Dorsolateral prefrontal cortex (tissue), 122 donors: ENCODE measurements at places on chromosomes 7 and 10. TPM values are rescaled to one million over a fixed set of nuclear protein-coding genes. Genes with fewer than 3 reads are reported as not detected.

The FOXI2 gene
- total RNA-seq = not detected

The LRRC4 gene
- 84.5 TPM for total RNA-seq

The ANXA8 gene
- total RNA-seq = not detected

The VWC2 gene
- total RNA-seq = 8.1 TPM

The SFRP5 gene
- 0.59 TPM for total RNA-seq

The FAM131B gene
- 153 TPM for total RNA-seq

The EEPD1 gene
- 12.1 TPM for total RNA-seq

The WEE2 gene
- 0.17 TPM for total RNA-seq

The CHRM2 gene
- 11.6 TPM for total RNA-seq

The TPST1 gene
- total RNA-seq = 38.9 TPM

DNA sequence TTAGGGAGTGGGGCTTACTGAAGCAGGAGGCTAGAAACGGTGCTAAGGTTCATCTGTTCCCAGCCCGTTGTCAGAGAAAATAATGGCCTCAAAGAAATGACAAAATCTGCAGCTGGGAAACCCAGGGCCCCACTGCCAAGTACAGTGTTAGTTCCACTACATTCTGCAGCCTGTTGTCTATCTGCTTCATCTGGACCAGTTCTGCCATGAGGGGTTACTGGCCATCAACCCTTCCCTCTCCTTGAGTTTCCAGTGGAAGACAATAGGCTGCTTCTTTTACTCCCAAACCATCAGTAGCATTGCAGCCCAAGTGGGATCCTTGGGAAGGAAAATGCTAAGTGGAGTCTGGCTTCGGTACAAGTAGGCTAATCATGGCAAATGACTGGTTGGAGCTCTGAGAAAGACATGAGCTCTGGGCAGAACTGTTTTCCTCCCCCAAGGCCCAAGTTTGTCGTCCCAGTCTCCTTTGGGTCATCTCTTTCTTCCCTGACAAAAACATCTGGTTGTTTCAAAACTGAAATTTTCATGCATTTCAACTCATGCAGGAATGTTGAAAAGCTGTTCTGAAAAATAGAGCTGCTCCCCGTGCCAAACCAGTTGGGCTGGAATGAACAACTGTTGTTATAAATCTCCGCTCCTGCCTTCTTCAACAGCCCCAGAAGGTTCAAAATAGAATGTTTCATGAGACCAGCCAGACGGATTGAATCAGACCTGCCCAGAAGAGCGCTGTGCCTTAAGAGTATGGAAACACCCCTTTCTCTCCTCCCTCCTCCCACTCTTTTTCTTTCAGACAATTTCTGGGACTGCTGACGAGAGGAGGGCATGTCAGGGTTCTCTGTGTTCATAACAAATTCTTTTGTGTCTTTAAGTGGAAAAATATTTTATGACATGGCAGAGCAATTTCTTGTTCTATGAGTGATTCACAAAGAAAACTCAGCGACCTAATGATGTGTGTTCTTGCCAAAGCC, 116.6 kb downstream of the RAB18 start:
- DNase-seq = no peak

DNA sequence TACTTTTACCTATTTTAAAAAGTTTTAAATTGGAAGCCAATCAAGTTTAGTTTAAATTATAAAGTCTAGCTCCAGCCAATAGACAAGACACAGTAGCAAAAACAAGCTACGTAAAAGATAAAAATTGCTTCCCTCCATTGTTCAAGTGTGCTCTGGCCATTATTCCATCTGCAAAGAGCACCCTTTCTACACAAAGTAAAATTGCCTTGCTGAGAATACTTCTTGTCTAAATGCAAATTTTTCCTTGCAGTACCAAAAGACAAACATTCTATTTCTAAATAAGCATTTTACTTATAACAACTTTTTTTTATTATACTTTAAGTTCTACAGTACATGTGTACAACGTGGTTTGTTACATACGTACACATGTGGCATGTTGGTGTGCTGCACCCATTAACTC, 75.9 kb upstream of the ZNF746 start:
- DNase-seq = no peak

DNA sequence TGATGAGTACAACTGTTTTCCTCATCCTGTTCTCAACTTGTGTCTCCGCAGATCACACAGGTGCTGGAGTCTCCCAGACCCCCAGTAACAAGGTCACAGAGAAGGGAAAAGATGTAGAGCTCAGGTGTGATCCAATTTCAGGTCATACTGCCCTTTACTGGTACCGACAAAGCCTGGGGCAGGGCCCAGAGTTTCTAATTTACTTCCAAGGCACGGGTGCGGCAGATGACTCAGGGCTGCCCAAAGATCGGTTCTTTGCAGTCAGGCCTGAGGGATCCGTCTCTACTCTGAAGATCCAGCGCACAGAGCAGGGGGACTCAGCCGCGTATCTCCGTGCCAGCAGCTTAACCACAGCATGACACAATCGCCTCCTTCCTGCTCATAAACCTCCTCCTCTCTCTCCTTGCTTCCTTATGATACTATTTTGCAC, 126.7 kb upstream of the PRSS58 start:
- no peak for DNase-seq

GRCh38 chr10:97607095-97607636, 17.6 kb downstream of the C10orf62 start:
- no peak for DNase-seq

- no peak for DNase-seq
These were observed 1692.0 kb downstream of the REEP3 start for GRCh38 chr10:65213170-65213569.

- no peak for DNase-seq
These were observed 18.4 kb downstream of the FXYD4 start for GRCh38 chr10:43389867-43390266.

DNA sequence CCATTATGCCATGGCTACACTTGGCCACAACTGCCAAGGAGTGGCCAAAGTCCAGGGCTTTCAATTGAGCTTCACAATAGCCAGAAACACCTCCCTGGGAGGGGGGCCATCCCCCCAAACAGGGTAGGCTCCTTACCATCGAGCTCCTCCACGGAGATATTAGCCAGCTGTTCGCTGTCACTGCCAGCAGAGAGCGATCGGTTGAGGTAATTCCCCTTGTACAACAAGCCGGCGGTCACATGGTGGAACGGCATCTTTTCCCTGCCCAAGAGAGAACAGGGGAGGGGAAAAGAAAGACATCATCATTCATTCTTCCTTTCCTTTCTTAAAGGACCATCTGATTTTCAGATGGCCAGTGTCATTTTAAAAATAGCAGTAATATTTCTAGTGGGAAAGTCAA, 133.6 kb downstream of the CALN1 start:
- DNase-seq = no peak

DNA sequence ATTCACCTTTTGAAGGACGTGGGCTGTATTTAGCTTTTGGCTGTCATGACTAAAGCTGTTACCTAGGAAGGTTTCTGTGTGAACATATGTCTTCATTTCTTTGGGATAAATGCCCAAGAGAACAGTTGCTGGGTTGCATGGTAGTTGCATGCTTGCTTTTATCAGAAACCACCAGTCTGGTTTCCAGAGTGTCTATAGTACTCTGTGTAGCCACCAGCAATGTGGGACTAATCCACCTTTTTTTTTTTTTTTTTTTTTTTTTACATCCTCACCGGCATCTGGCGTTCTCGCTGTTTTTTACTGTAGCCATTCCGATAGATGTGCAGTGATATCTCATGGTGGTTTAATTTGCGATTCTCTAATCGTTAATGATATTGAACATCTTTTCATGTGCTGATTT, 297.8 kb downstream of the SDK1 start:
- no peak for DNase-seq

- DNase-seq = no peak
These were observed 396 bp downstream of the PSMG3 start for GRCh38 chr7:1569440-1569832.

DNA sequence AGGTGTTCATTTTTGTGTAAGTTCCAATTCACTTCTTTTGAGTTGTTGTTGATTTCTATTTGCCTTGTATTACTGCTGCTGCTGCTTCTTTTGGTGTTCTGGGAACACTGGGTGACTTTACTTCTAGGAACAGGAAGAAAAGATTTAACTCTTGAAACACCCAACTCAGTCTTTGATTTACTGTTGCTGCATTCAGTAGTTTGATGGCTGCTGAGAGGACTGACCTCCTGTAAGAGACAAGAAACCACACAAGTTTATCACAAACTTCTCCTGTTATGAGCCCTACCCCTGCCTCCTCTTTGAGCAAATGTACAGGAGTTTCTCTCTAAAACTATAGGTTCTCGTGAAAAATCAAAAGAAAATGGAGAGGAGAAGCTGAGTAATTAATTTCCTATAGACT, 161.7 kb downstream of the CTTNBP2 start:
- DNase-seq = no peak

DNA sequence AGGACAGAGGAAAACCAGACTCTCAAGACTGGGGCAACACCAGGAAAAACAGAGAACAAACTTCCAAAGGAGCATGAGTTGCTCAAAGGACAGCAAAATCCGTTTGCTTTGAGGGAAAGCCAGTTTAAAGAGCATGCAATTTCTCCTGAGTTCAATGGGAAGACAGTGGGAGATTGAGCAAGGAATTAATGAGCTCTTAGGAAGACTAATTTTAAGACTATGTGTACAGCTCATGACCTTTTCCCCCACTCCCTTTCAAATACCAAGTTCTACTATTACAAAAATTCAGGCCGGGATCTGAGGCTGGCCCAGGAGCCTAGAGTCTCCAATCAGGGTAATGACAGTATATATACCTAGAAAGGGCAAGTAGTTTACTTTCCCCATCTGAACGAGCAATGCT, 79.2 kb downstream of the EPDR1 start:
- DNase-seq = no peak

GRCh38 chr10:70679498-70679897, 7.2 kb downstream of the ADAMTS14 start:
- no peak for DNase-seq

GRCh38 chr7:106193661-106194060, 81.5 kb upstream of the SYPL1 start:
- DNase-seq = no peak

DNA sequence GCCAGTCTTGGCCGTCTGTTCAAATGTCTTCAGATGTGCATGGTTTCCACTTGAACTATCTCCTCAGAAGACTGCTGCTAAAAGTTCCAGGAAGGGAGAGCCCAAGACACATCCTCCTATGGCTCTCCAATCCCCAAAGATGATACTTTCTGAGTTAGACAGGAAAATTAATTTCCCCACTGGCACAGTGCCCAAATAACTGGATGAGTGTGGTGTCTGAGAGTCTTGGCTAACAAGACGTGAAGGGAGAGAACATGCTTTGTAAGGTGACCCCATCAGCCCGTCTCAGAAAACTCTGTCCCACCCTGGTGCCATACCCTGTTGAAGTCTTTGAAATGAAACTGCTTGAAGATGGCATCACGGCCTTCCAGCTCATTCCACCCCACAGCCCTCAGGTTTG, 2.9 kb downstream of the PCBD1 start:
- DNase-seq = no peak

DNA sequence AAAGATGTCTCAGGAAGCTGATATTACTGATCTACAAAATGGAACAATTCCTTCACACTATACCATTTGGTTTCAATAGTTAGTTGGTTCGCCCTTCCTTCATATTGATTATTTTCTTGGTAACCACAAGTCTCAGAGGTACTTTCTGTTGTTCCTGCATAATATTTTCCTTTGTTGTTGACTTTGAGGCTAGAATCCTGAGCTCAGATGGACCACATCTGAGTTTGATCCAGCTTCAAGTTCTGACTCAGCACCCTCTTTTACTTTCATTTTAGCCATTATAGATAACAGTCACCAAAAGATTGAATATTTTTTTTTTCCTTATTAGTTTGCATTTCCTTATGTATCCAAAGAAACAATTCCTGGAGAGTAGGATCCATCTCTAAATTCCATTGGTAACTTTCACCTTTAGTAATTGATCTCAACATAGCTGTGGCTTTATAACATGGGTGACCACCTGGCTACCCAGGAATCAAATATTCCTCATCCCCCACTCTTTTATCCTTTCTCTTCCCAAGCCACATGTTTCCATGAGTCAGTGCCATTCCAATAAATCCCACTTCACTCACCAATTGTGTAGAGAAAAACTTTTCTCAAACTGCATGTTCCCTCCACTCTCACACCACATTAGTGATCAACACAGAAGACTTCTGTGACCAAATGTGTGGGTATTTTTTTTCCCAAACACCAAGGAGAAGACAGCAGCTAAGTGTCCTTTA, 9.7 kb upstream of the ABCA13 start:
- no peak for DNase-seq

DNA sequence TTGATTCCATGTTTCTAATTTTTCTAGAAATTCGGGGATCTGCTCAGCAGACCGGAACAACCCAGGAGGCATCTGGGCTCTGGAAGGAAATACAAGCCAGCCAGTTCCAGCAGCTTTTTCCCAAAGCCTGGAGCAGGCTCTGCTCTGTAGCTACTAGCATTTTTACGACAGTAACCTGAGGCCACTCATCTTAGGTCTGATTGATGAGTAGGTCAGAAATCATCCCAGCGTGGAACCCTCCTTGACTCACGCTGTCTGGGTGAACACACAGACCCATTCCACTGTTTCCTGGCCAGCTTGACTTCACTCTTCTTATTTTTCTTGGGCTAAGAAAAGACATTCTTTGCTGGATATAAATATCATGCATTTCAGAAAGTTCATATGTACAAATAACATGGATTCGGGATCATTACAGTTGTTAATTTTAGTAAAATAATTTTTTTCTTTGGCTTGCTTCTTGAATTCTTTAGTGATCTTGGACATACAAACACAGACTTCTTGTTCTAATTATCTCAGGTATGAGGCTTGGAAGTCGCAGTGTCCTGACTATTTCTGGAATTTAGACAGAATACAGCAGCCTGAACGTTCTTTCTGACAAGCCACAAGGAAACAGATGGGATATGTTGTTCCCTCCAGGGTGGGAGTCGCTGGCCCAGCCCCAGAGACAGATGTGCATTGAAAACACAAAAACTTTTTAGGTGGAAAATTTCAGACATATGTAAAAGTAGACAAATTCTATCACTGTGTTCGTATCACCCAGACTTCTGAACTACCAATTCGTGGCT, 54.6 kb upstream of the PITRM1 start:
- no peak for DNase-seq

GRCh38 chr7:124649397-124650014, 116.1 kb downstream of the GPR37 start:
- no peak for DNase-seq

- DNase-seq = no peak
These were observed 202.6 kb downstream of the GALNT17 start for GRCh38 chr7:71334541-71334940.

- no peak for DNase-seq
These were observed 41.7 kb upstream of the ZMIZ2 start for GRCh38 chr7:44706788-44707557.

- DNase-seq = no peak
These were observed 39.2 kb upstream of the PPP1R3C start for GRCh38 chr10:91672021-91672608.

DNA sequence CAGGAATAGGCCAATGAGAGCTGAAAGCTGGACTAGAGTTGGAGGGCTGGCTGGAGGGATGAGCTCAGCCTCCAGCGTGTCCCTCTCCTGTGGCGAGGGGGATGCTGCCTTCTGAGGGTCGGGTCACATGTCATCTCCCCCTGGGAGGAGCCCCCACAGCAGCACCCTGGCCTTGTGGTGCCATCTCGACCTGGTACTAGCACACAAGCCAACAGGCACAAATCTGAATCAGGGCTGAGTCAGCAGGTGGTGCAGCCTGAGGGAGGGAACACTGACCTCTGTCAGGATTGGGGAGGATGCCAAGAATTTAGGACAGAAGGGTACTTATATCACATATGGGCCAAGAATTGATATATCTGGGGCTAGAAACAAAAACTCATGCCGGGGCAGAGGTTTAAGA, 280.4 kb downstream of the CELF2 start:
- DNase-seq = no peak
